ENCODE measurements at places on chromosomes 13 and 19.

DNA sequence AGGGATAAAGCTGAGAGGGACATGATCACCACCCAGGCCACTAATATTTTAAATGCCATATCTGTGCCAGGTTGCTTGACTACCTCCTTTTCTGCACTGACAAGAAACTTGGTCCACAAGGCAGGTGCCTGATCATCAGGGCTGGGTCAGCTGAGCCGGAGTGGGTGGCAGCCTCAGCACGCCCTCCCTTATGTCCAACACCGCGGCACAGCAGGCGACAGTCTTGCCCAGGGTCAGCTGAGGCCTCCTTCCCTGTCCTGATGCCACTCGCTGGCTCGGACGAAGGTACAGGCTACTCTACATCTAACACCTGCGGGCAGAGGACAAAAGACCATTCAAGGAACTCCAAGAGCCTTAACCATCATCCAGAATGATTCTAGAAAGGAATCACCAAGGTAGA, 16.9 kb downstream of the ZC3H4 start:
- DNase-seq, result no peak

- DNase-seq, result no peak
These were observed 111.3 kb upstream of the EDNRB start for GRCh38 chr13:78029901-78030300.

DNA sequence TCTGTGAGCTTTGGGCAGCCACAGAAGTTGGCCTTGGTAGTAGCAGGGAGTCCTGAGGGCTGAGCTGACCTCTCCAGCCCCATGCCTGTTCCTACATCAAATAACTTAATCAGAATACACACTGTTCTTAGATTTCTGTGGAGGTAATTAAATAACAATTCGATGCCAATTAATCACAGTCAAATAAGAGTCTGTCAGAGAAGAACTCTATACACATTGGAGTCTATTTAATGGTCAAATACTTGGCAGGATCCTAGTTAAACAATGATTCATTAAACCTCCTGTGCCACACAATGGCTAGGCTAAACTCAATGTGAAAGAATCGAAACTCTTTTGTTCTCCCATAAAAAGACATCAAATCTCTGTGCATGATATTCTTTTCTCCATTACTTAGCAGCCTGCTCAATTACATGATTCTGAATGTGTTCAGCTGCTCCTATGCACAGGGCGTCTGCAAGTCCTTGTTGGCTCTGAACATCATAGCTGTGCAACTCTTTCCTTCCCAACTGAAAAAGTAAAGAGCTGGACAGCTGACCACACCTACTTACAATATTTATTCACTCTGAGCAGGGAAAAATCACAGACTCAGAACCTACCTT, 173.1 kb downstream of the ABCC4 start:
- no peak for DNase-seq

- DNase-seq, result no peak
These were observed 10.8 kb downstream of the CREB3L3 start for GRCh38 chr19:4164262-4164661.

DNA sequence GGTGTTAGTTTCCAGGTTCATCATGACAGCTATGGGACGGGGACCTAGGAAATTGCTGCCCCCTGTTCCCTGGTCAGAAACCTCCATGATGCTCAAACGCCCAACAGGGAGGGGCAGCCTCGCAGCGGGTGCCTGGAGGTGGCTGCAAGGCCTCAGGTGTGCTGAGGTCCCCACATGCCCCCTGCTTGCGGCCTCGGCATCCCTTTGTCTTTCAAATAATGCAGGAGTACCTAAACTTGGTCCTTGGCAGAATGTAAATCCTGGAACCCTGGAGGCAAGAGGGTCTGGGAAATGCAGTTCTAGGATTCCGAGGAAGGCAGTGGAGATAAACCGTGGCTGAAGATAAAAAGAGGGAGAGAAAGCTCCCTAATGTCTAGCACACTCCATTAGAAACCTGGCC, 52.4 kb downstream of the SKA3 start:
- DNase-seq, result no peak

DNA sequence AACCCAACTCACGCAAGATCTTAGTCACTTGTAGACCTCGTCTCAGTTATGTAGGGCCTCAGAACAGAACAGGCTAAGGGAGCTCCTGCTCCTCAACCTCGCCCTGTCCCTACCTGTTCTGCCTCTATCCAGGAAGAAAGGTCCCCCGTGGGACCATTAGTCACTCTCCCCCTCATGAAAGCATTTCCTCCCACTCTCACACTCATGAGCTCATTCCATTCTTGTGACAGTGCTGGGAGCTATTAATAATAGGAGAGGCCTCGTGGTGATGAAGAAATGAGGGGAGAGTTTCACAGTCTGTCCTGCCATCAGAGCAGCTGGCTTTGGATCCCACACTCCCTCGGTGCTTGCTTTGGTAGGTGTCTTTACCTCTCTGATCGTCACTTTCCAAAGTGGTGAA, 10.2 kb downstream of the PPP2R1A start:
- no peak for DNase-seq

GRCh38 chr19:34261334-34262109, 7.2 kb downstream of the GARRE1 start:
- no peak for DNase-seq

GRCh38 chr19:31840371-31840770, 491.1 kb upstream of the TSHZ3 start:
- DNase-seq, result no peak

- no peak for DNase-seq
These were observed 780 bp downstream of the ACP4 start for GRCh38 chr19:50790922-50791467.

DNA sequence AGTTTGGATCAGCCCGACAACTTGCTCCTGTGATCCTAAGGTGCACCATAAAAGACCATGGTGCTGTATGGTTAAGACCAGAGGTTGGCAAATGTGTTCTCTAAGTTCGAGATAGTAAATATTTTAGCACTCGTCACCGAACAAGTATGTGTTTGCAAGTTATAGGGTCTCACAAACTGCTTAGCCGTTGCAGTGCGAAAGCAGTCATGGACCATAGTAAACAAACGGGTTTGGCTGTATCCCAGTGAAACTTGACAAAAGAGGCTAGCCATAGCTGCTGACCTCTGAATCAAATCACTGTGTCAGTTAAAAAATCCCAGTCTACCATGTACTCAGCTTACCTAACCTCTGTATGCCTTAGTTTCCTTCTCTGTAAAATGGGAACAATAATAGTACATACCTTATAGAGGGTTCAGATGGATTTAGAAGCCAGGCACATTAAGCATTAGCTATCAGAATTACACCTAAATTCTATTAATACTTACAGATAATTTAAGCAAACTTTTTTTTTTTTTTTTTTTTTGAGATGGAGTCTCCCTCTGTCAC, 72.1 kb downstream of the IPO5 start:
- DNase-seq, result no peak

DNA sequence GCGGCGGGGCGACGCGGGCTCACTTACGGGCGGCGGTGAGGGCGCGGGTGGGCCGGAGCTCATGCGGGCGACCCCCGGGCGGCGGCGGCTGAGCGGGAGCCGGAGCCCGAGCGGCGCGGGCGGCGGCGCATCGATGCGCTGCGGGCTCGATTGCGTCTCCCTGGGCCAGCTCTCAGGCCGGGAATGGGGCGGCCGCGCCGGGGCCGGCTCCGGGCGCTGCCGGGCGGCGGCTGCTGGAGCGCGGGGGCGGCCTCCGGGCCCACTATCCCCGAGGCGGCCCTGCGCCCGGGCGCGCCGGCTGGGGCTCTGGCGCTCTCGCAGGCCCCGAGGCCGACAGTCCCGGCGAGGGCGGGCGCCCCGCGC, 1.4 kb upstream of the TSHZ3 start:
- no peak for DNase-seq

DNA sequence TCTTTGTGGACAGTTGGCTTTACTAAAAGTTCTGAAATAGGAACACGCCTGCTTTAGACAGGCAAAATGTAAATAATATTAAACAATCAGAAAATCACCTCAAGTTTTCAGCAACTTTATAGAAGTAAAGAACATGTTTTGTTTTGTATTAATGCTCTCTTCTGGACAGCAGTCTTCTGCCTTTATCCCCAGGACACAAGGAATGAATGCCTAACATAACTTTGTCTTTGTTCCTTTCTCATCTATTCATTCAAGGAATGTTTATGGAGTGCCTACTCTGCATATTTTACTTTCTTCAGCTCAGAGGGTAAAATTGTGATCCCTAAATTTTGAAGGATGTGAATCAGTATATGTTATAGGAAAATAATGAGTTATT, 325.4 kb downstream of the FOXO1 start:
- DNase-seq, result no peak

GRCh38 chr13:56850852-56851251, 289.9 kb upstream of the PRR20A start:
- no peak for DNase-seq
